ENCODE measurements at places on chromosomes 13 and 19.

- H3K27ac ChIP-seq, result no peak overlapping the region
- no peaks in the 10 kb centered on the region for H3K36me3 ChIP-seq
- no peaks in the 10 kb centered on the region for H3K4me1 ChIP-seq
- no peak for DNase-seq
- H3K27me3 ChIP-seq, result no peaks in the 10 kb centered on the region
Measured at GRCh38 chr19:28454083-28454482, 758.9 kb downstream of the UQCRFS1 start.

GRCh38 chr13:97121894-97122293, 100.2 kb upstream of the MBNL2 start:
- no peak overlapping the region for H3K4me3 ChIP-seq
- no peaks in the 10 kb centered on the region for H3K36me3 ChIP-seq
- H3K4me1 ChIP-seq, result peaks cover 4% of the 10 kb centered on the region
- no peak for DNase-seq

DNA sequence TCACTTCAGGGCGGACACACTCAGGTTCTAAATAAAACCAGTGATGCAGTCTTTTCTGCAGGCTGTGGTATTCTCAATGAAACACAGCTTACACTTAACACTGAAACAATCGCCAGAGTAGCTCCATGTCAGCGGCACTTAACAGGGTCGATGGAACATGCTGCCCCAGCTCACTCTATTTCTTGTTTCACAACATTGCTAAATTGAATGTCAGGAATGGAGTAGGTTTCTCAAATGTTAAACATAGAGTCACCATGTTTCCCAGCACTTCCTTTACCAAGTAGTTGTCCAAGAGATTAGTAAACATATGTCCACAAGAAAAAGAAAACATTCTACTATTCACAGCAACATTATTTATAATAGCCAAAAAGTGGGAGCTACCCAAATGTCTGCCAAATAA, 306.9 kb downstream of the SLITRK6 start:
- H3K4me3 ChIP-seq, result no peak overlapping the region
- no peak overlapping the region for H3K27ac ChIP-seq
- DNase-seq, result no peak
- H3K36me3 ChIP-seq, result no peaks in the 10 kb centered on the region
- no peaks in the 10 kb centered on the region for H3K4me1 ChIP-seq
- H3K27me3 ChIP-seq, result no peaks in the 10 kb centered on the region

- no peaks in the 10 kb centered on the region for H3K4me1 ChIP-seq
- peaks cover 28% of the 10 kb centered on the region for H3K36me3 ChIP-seq
Measured at GRCh38 chr19:1923319-1923718, 17.7 kb upstream of the CSNK1G2 start.

- H3K27me3 ChIP-seq, result no peaks in the 10 kb centered on the region
- H3K36me3 ChIP-seq, result no peaks in the 10 kb centered on the region
- H3K4me3 ChIP-seq, result no peak overlapping the region
- DNase-seq, result no peak
- H3K27ac ChIP-seq, result no peak overlapping the region
- no peaks in the 10 kb centered on the region for H3K4me1 ChIP-seq
Measured at GRCh38 chr13:43835701-43836100, 43.8 kb downstream of the CCDC122 start.

DNA sequence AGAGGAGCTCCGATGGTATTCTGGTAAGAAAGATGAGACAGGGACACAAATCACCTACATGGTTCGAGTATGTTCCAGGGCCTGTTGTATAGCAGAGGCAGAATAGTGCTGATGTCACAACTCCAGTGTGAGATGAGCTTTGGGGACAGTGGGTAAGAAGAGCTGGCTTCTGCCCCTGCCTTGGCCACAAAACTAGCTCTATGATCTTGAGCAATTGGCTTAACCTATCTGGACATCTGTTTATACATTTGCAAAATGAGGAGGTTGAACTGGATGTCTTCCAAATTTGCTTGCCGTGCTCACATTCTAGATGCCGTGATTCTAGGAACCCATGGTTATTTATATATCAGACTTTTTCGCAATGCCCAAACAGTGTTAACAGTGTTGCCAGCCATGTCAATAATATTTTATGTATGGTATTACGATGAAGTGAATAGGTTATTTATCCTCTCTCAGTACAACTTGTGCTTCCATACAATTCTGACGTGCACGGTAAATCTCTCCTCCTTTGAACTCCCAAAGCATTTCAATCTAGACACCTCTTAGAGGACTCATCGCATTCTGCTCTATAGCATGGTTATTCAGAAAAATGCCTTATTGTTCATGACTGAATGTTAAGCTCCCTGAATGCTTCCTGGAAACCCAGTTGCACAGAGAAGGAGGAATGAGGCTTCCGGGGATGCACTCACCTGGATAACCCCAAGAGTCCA, 316.0 kb downstream of the FOXO1 start:
- no peaks in the 10 kb centered on the region for H3K4me1 ChIP-seq
- H3K27ac ChIP-seq, result no peak overlapping the region
- no peaks in the 10 kb centered on the region for H3K27me3 ChIP-seq
- H3K36me3 ChIP-seq, result no peaks in the 10 kb centered on the region
- no peak for DNase-seq
- no peak overlapping the region for H3K4me3 ChIP-seq

GRCh38 chr13:109764470-109765291, 21.7 kb downstream of the IRS2 start:
- no peaks in the 10 kb centered on the region for H3K27me3 ChIP-seq
- no peaks in the 10 kb centered on the region for H3K36me3 ChIP-seq
- no peak overlapping the region for H3K4me3 ChIP-seq
- no peak for DNase-seq

DNA sequence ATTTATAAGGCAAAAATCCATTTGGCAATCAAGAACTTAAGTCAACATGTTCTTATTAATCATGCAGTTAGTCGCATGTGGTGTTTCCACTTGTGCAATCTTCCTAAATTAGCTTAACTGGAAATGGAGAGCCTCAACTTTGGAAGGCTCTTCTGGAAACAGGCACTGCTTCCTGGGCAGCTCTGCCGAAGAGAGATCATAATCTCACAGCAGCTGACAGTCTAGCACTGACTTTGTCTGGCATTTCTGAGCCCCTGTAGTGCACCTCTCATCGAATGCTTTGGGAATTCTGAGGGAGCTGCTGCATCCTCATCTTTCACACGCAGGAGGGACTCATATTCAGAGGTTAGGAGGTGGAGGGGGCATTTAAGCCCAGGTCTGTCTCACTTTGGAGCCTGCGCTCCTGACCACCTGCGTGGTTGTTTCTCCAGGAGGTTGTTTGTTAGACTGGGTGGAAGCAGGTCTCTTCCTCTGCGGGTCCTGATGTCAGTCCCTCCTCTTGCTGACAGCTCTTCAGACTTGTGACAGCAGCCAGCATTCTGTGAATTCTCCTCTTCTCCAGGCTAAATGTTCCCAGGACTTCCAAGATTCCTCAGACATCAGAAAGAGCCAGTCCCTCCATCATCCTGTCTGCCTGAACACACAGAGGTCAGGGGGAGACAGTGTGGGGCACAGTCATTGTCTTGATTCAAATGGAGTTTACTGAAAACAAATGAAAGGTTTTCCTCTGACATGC, 100.4 kb upstream of the GJB6 start:
- H3K4me3 ChIP-seq, result no peak overlapping the region
- H3K4me1 ChIP-seq, result no peaks in the 10 kb centered on the region
- H3K36me3 ChIP-seq, result no peaks in the 10 kb centered on the region
- H3K27ac ChIP-seq, result no peak overlapping the region

- no peak overlapping the region for H3K27ac ChIP-seq
- no peaks in the 10 kb centered on the region for H3K36me3 ChIP-seq
- H3K4me3 ChIP-seq, result no peak overlapping the region
- DNase-seq, result no peak
- no peaks in the 10 kb centered on the region for H3K27me3 ChIP-seq
- no peaks in the 10 kb centered on the region for H3K4me1 ChIP-seq
Measured at GRCh38 chr13:63481334-63481733, 2065.7 kb upstream of the PCDH20 start.

DNA sequence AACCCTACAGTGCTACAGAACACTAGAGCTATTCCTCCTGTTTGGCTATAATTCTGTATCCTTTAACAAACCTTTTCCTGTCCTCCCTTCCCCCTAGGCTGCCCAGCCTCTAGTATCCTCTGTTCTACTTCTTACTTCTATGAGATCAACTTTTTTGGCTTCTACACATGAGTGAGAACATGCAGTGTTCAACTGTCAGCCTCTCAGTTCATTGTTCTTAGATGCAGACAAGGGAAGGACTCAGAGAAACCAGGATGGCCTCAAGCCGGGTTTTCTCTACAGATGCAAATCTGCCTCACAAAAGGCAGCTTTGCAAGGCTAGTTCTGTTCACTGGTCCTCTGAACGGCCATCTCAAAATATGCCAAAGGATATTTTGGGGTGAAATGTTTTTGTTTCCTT, 18.4 kb downstream of the AMER2 start:
- H3K27me3 ChIP-seq, result peaks cover 9% of the 10 kb centered on the region
- H3K4me1 ChIP-seq, result no peaks in the 10 kb centered on the region
- H3K27ac ChIP-seq, result no peak overlapping the region
- no peak overlapping the region for H3K4me3 ChIP-seq
- no peaks in the 10 kb centered on the region for H3K36me3 ChIP-seq

DNA sequence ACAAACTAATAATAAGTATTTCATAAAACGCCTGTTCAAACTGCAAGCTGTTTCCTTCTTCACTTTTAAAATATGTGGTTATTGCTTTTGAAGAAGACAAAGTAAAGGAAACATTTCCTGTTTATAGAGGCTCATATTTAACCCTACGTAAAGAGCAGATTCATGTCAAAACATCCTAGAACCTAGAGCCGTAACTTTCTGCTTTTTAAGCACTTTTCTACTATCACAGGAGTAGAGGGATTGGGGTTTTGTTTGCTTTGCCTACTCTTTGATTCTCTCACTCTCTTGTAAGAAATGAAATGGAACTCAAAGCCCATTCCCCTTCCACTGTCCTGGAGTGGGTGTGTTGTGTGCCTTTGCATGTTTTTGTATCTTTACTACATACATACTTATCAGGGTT, 54.0 kb upstream of the GPR183 start:
- peak overlapping the region; percentile 7 for H3K27ac ChIP-seq
- H3K27me3 ChIP-seq, result no peaks in the 10 kb centered on the region
- H3K4me3 ChIP-seq, result no peak overlapping the region
- peaks cover 7% of the 10 kb centered on the region for H3K36me3 ChIP-seq

- H3K27ac ChIP-seq, result no peak overlapping the region
- no peak overlapping the region for H3K4me3 ChIP-seq
- peaks cover 56% of the 10 kb centered on the region for H3K27me3 ChIP-seq
- no peaks in the 10 kb centered on the region for H3K36me3 ChIP-seq
- no peak for DNase-seq
Measured at GRCh38 chr13:24539500-24540165, 27.1 kb upstream of the PARP4 start.

DNA sequence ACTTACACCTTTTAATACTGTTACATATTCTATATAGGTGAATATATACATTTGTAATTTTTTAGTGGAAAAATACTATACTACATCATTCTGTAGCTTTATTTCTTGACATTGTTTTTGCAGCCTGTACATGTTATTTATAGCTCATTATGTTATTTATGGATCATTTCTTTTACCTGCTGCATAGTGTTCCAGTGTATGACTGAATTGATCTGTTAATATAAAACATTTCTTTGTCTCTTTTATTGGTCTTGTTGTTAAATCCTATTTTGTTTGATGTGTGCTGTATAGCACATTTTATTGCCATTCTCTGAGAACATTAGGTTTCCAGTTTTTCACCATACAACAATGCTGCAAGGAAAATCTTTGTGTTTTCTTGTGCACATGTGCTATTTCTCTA, 2.4 kb downstream of the SETDB2 start:
- peaks cover 34% of the 10 kb centered on the region for H3K4me1 ChIP-seq
- no peak overlapping the region for H3K4me3 ChIP-seq

GRCh38 chr13:98686270-98686669, 66.2 kb downstream of the SLC15A1 start:
- no peaks in the 10 kb centered on the region for H3K27me3 ChIP-seq
- no peak for DNase-seq
- no peaks in the 10 kb centered on the region for H3K36me3 ChIP-seq
- no peak overlapping the region for H3K27ac ChIP-seq

DNA sequence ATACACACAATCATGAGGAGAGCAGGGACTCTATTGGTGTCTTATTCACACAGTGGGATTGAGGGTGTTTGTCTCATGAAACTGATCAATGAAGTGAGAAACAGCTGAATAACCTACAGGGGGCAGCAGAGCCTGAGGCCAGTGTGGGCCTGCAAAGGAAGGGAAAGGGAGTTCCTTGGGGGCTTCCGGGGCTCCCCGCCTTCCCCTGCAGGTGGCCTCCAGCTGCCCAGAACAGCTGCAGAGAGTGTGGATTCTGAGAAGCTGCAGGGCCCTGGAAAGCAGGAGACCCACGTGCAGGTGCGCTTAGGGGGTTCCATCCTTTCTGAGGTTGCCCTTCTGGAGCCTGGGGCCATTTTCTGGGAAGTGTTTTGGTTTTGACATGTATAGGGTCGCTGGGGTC, 20.1 kb downstream of the ZNF763 start:
- H3K27me3 ChIP-seq, result no peaks in the 10 kb centered on the region
- DNase-seq, result no peak
- no peaks in the 10 kb centered on the region for H3K4me1 ChIP-seq
- H3K4me3 ChIP-seq, result no peak overlapping the region
- H3K36me3 ChIP-seq, result peaks cover 2% of the 10 kb centered on the region

- no peak for DNase-seq
- no peaks in the 10 kb centered on the region for H3K4me1 ChIP-seq
- no peak overlapping the region for H3K4me3 ChIP-seq
- no peaks in the 10 kb centered on the region for H3K27me3 ChIP-seq
- H3K27ac ChIP-seq, result no peak overlapping the region
Measured at GRCh38 chr13:68428292-68428691, 1198.2 kb upstream of the PCDH9 start.

GRCh38 chr13:92512852-92513251, 713.8 kb upstream of the GPC6 start:
- H3K4me3 ChIP-seq, result no peak overlapping the region
- no peak for DNase-seq
- no peaks in the 10 kb centered on the region for H3K27me3 ChIP-seq
- H3K4me1 ChIP-seq, result no peaks in the 10 kb centered on the region
- H3K36me3 ChIP-seq, result no peaks in the 10 kb centered on the region

GRCh38 chr19:15318241-15318691, 14.1 kb downstream of the BRD4 start:
- no peaks in the 10 kb centered on the region for H3K27me3 ChIP-seq
- H3K36me3 ChIP-seq, result no peaks in the 10 kb centered on the region
- DNase-seq, result no peak
- H3K4me3 ChIP-seq, result no peak overlapping the region
- peak overlapping the region; percentile 44 for H3K27ac ChIP-seq

DNA sequence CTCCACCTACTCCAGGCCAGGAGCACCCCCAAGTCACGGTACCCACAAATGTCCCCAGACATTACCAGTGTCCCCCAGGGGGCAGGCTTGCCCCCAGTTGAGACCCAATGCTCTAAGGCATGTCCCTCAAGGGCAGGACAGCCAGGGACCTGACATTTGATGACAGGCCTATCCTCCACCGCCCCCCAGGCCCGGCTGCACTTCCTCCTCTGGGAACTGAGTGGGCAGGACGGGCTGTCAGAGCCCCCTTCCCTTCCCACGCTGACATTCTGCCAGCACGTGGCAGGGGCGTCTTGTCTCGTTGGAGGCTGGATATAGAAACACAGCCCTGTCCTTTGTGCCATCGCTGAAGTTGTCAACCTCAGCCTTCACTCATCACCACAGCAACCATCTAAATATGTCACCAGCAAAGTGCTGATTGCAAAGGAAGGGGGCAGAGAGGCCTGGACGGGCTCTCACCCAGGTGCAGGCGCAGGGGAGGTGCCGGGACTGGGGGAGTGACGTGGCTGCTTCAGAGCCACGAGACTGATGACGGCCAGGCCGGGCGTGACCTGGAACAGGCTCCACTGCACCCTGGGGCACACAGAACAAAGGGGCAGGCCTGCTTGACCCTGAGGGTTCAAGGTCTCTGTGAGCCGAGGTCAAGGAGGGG, 38.4 kb downstream of the GNG7 start:
- H3K27ac ChIP-seq, result peak overlapping the region; percentile 68
- H3K4me1 ChIP-seq, result no peaks in the 10 kb centered on the region
- DNase-seq, result peak; percentile 80
- no peak overlapping the region for H3K4me3 ChIP-seq
- no peaks in the 10 kb centered on the region for H3K36me3 ChIP-seq

Data from transverse colon (tissue), 4 donors.